Astrocyte (in vitro differentiated cells and primary cell): ENCODE measurements at places on chromosomes 3 and 15.

- no peak for DNase-seq
Observed at GRCh38 chr3:166011771-166012170, 174.5 kb upstream of the BCHE start.

GRCh38 chr3:172279191-172279640 is 169.0 kb downstream of the GHSR start:
- peak; percentile 64 for DNase-seq

DNA sequence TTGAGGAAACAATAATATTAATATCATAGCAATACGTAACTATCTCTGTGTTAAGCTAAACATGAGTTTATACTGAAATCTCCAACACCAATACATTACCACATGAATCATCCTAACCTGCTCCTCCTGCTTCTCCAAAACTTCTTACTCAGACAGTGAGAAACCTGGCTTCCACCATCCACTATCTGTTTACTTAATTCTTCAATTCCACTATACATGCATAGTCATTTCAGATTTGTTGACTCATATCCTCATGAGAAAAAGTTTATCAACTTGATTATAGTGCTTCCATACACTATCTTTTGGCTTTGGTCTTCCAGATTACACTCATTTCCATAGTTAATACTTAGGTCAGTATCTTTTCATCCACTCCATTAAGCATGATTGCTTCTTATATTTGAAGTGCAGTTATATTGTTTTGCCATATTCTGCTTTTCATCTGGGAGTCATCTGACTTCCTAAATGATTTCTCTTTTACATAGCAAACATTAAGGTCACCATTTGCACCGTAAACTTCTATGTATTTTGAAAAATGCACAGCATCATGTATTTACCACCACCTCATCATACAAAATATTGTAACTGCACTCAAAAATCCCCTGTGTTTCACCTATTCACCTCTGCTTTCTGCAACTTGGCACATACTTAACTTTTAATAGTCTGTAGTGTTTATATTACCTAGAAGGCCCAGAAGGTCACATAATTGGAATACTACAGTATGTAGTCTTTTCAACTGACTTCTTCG is 970.6 kb downstream of the DIPK2A start:
- no peak for DNase-seq

GRCh38 chr3:124881976-124882697 is 5.0 kb downstream of the ITGB5 start:
- peak; percentile 44 for DNase-seq

DNA sequence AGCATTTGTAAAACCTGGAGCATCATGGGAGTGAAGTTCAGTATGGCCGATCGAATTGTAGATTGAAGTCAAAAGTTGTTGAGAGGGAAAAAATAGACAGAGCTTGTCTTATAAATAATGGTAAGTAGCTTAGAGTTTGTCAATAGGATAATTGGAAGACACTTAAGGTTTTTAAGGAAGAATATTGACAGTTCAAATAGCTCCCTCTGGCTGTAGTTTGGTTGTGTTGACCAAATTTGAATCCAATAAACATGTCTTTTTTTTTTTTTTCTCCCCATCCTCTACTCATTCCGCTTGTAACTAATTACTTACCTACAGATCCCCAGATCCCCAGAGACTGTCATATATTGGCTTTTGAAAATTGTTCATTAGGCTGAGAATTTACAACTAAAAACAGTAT is 677.0 kb downstream of the AGBL1 start:
- no peak for DNase-seq

DNA sequence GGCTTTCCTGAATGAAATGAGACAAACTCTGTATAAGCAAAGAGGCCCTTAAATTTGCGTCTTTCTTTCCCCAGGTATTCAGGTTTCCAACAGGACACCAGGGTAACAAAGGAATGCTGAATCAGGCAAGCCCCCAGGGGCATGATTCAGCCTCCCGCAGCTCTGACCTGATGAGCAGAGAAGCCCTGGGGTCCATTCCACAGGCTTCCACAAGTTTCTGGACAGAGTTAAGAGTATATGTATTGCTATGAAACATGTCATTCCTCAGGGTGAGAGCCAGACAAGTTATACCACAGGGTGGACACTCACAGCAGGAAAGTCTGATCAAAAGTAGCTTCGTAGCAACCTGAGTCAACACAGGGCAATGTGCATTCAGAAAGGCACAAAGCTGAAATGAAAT is 68.1 kb upstream of the CTNNB1 start:
- peak; percentile 20 for DNase-seq

- peak; percentile 55 for DNase-seq
Observed at GRCh38 chr3:129688271-129688895, 81.9 kb upstream of the PLXND1 start.

GRCh38 chr15:41928637-41929620 is 35.1 kb upstream of the SPTBN5 start:
- no peak for DNase-seq

- DNase-seq = peak; percentile 70
Observed at GRCh38 chr15:88911766-88912118, 1.4 kb downstream of the MFGE8 start.

DNA sequence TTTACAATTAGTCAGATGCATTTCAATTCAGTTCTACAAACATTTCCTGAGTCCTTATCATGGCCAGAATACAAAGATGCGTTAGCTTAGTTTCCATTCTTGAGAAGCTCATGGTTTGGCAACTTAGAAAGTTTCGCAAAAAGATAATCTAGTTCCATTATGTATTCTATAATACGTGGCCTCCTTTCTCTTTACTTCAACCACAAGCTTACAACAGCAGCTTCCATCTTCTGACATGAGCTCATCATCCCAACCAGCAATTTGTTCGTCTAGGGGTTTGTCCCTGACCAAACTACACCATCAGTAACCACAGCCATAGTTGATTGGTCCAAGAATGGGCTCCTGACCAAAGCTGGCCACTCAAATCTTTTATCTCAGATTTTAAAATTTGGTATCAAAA is 267.6 kb upstream of the TBC1D5 start:
- DNase-seq = peak; percentile 11

GRCh38 chr15:33675246-33675645 is 293.1 kb upstream of the CHRM5 start:
- DNase-seq = peak; percentile 2

DNA sequence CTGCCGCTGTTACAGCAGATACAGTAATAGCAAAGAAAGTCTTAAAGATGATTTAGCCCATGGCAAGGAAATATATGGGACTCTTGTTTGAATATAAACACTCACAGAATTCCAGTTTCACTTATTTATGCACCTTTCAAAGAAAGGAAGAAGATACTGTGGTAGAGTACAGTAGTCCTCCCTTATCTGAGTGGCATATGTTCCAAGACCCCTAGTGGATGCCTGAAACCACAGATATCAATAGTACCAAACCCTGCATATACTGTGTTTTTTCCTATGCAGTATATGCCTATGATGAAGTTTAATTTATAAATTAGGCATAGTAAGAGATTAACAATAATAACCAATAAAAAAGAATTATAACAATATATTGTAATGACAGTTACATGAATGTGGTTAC is 8.2 kb downstream of the MAP2K1 start:
- no peak for DNase-seq

GRCh38 chr3:72223116-72223515 is 438.2 kb upstream of the PROK2 start:
- DNase-seq = no peak

DNA sequence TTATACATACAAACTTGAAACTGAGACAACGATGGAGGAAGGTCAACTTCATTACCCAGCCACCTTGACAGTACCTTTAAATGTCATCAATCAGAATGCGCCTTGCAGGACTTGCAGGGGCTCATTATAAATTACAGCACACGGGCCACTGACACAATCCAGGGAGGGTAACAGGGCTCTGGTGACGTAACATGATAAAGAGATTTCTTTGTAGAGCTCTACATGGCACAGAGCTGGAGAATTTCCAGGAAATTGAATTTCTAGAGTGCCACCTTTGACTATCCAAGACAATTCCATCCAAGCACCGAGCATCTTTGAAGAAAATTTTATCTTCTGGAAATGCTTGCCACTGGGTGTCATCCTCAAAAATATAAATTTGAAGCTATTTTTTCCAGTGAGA is 486.0 kb downstream of the FOXP1 start:
- no peak for DNase-seq

DNA sequence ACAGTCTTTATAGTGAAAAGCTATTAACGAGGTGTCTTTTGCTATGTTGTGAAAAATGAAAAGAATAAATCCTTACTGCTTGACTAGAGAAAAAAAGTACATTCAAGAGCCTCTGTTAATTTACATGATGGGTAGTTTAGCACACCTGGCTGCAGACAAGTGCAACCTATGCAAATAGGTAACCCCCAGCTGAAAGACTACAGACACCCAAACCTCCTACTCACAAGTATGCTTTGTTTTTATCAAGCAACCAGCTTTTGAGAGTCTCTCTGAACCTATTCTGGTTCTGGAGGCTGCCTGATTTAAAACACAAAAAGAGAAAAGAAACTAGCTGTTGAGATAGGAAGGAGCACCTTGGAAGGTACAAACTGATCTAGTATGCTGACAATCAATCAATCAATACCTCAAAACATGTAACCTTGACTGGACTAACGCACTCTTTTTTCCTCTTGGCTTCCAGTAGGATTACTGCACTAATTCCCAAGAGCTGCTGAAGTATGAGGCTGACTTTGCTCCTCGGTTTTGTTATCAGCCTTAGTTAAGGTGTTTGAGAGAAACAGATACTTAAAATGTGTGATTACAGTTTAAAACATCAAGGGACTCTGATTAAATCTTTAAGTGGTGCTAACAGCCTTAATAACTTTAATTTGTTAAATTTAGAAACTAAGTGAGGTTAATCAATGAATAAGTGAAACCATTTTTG is 63.6 kb downstream of the OSBPL10 start:
- DNase-seq = no peak

DNA sequence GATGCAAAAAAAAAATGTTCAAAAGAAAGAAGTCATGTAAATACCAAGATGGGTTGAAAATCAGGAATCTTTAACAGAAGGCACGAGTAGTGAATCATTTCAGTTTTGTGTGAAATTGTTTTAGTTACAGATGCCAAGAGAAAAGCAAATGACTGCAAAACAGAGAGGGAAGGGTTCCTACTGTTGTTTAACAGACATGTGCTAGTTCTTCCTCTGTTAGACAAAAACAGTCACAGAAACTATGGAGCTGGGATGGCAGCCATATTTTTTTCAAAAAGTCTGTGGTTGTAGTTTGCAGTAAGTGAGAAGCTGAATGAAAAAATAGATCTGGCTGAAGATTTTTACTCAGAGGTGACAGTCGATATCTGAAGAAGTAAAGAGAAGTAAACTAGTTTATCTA is 511.9 kb downstream of the ZIC1 start:
- peak; percentile 61 for DNase-seq

- DNase-seq = no peak
Observed at GRCh38 chr3:58333206-58334012, 717 bp downstream of the PXK start.

GRCh38 chr15:92625251-92625980 is 30.2 kb downstream of the FAM174B start:
- DNase-seq = peak; percentile 89

DNA sequence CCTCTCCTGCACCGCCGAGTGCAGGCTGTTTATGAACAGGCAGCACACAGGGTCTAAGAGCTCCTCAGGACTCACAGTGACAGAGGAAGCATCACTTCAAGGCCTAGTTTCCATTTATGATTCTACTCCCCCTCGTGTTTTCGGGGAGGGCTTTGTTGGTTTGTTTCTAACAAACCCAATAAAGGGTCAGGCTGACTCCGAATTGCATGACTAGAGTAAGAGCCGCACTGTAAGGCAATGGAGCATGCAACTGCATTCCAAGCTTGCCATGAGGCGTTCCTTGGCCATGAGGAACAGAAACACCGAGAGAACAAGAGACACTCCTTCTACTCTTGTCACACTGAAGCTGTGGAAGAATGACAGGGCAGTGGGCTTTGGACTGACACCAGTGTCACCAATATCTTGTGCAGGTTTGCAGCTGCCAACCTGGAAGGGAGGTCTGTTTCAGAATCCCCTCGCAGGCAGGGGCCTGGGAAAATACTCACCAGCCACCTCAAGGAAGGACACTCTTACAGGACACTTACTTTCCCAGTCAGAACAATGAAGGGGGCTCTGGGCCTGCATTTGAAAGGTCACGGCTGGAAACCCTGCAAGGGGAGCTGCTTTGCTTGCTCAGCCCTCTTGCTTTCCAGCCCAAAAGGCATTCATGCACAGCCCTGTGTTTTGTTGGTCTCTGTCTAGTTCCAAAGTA is 96.8 kb downstream of the ADAMTS17 start:
- DNase-seq = no peak

DNA sequence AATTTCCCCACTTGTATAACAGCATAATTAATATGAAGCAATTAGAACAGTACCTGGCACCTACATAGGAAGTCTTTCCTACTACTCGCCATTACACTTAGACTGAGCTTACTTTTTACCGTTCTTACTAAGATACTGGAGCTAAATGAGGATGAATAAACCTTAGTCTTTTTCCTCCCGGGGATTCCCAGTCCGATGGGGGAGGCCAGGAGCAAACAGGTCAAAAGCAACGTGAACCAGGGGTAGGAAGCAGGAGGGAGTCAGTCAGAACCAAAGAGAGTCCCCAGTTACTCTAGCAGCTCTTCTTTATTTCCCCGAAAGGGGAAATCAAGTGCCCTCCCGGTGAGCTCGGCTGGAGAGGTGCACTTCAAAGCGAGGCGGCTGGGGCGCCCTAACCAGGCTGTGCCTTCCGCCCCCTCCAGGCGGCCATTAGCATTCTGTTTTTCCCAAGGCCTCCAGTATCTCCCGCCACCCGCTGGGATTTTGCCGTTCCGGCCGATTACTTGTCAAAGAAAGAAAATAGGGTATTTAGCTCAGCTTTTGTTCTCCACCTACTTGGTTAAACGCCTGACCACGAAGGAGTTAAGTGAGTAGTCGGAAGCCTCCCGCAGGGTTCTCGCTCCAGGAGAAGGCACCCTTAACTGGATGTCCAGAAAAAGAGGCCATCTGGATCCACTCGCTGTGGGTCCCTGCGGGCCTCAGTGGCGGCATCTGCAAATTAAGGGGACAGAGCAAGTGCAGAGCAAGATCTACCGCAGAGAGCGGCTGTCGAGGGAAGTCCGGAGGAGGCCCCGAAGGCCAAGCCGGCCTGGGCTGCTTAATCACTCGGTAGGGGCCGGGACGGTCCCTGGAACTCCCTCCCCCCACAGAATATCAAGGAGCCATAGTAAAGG is 6.3 kb upstream of the EOMES start:
- no peak for DNase-seq

GRCh38 chr15:70539409-70539808 is 223.9 kb downstream of the UACA start:
- no peak for DNase-seq

DNA sequence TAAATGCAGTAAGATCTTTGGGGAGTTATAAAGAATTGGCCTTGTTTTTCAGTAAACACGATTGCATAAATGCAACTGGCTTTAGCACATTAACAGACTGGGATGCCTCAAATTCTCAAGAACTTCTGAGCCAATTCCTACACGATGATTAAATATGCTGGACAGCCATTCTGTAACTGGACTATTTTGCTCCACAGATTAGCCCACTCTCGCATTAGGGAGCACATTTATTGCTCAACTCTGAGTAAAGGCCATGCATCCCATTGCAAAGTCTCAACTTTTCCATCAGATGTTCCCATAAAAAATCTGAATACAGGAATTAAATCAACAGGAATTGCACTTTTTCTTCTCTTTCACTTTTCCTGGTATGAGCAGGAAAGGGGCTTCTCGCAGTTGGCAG is 66.7 kb upstream of the PRICKLE2 start:
- peak; percentile 71 for DNase-seq
